ENCODE measurements at places on chromosomes 5 and 9.
A peak's percentile ranks its signal among the peaks of the same experiment; 100 is the strongest.

DNA sequence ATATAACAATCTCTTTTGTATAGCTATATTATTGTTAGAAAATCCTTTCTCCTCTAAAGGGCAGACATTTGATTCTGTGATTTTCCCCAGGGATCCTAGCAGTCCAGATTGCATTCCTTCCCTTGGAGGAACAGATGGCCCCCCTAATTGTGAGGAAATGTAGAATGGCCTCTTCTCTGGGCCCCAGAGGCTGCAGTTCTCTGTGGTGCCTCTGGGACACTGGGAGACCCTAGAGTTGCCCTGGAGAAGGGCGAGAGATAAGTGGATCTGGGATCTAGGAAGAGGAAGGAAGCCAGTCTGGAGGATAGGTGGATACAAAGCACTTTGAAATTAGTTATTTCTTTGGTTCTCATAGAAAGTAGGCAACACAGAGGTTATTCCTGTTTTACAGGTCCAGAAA, 1.9 kb upstream of the HINT2 start:
- DNase-seq = peak; percentile 14

DNA sequence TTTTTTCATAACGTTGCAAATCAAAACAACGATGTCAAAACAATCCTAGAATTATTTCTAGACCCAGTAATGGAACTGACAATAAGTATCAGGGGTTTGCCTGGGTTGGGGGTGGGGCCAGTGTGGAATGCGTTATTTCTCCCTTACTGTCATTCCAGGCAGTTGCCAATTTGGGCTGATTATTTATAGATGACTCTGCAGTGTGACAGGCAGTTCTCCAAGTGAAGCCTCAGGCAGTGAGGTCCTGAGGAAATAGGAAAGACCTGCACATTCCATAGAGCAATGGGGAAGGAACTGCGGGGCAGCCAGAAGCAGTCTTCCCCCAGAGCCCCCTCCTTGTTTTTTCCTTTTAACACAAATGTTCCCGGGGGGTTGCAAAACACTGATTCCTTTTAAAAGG, 179.0 kb downstream of the YTHDC2 start:
- DNase-seq = peak; percentile 30

GRCh38 chr9:37906312-37907239, 2.6 kb upstream of the SLC25A51 start:
- no peak for DNase-seq

- no peak for DNase-seq
Observed at GRCh38 chr9:4937446-4937845, 47.6 kb upstream of the JAK2 start.

GRCh38 chr9:37026113-37026930, 7.7 kb downstream of the PAX5 start:
- DNase-seq = peak; percentile 32

DNA sequence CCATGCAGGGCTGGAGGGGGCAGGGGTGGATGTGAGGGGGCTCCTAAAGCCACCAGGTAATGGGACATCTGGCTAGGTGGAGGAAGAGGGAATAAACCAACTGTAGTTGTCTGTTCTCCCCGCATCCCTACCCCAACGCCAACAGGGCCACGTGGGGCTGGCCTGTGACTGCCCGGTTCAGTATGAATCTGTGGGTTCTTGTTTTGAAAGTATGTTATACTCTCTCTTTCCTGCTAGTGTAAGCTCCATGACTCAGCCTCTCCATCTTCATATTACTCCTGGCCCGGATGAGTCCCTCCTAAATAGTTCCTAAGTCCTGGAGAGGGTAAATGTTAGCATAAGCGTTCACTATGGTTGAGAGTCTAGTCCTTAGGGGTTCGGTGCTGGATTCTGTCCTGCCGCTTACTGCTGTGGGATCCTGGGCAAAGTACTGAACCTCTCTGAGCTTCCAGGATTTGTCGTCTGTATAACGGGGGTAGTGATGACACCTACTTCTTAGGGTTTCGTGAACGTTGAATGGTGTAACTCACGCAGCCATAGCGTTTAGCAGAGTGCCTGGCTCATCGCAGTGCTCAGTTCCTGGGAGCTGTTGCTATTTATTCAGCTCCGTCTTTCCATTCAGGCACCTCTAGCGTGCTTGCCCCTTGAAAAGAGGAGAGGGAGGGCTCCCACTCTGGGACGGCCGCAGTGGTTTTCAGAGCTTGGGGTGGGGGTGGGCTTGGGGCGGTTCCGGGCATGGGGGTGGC, 28.8 kb downstream of the LHX2 start:
- DNase-seq = no peak

GRCh38 chr5:150389531-150390266, 23.0 kb downstream of the CD74 start:
- no peak for DNase-seq

DNA sequence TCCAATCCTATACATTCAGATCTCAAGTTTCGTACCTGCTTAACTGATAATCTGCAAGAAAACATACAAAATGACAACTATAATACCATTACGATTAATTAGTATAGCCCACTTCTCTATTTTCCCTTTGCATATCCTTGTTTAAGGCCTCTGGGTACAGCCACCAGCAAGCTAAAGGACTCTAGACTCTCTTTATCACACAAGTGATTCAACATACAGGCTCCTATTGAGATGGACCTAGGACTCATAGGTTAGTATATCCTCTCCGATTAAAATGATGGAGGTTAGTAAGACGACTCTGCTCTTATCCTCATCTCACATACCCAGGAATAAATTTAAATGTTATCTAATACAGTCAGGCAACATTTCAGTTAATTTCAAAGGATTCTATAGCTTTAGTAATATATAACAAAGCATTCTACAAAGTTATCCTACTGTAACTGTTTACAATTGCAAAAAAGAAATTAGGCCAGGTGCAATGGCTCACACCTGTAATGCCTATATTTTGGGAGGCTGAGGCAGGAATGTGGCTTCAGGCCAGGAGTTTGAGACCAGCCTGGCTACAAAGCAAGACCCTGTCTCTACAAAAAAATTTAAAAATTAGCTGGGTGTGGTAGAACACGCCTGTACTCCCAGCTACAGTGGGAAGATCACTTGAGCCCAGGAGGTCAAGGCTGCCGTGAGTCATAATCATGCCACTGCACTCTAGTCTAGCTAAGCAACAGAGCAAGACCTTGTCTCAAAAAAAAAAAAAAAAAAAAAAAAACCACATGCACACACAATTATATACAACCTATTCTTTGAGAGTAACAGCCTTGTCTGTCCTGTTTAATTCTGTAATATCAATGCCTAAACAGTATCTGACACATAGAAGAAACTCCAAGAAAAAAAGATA, 15.4 kb downstream of the HAUS6 start:
- no peak for DNase-seq

GRCh38 chr9:563200-563599, 278.3 kb upstream of the DMRT1 start:
- DNase-seq = no peak

DNA sequence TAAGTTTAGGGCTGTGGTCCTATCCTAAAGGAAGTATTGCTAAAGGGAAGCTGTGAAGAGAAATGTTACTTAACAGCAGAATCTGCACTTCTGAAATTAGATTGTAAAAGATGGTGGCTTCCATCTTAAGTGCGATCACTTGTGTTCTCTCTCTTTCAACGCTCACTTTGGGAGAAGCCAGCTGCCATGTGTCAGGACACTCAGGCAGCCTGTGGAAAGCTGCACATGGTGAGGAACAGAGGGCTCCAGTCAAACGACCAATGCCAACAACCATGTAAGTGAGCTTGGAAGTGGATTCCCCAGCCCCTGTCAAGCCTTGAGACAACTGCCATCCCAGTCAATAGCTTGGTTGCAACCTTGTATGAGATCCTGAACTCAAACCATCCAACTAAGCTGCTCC, 51.7 kb upstream of the GLRX start:
- no peak for DNase-seq

- DNase-seq = no peak
Observed at GRCh38 chr9:130458027-130458803, 13.5 kb downstream of the ASS1 start.

- no peak for DNase-seq
Observed at GRCh38 chr5:36660397-36661049, 54.1 kb downstream of the SLC1A3 start.

GRCh38 chr9:38445154-38446043, 21.1 kb upstream of the IGFBPL1 start:
- DNase-seq = no peak

- DNase-seq = no peak
Observed at GRCh38 chr5:112971276-112971675, 5.3 kb upstream of the DCP2 start.

DNA sequence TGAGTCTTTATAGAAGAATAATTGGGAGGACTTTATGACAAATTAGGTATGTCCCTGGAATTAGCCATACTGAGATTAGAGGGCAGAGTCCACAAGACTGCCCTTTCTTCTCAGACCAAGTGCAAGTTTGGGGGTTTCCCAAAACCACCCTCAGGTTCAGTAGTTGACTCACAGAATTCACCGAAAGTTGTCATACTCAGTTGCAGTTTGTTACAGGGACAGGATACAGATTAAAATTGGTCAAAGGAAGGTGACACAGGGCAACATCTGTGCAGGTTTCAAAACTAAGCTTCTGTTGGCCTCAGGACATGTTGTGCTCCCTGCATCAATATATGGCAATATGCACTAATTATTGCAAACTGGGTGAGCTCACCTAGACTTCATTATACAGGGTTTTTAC, 3.8 kb downstream of the RANBP17 start:
- DNase-seq = no peak

DNA sequence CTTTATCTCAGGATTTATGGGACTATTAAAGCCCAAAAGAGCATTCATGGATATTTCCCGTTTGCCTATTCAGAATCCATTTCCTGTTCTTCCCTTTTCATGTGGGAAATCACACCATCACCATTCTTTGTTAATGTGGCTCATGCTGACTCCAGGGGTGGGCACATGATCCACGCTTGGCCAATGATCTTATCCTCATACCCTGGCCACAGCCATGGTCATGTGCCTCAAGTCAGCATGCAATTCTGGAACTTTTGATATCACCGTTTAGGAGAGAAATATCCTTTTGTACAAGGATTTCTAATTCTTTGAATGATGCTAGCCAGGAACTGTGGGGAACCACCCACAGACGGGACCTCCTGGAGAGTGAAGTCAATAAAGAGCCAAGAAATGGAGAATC, 272.2 kb downstream of the PRELID2 start:
- no peak for DNase-seq

All from endothelial cell (in vitro differentiated cells).